ENCODE measurements at places on chromosomes 3 and 15.

DNA sequence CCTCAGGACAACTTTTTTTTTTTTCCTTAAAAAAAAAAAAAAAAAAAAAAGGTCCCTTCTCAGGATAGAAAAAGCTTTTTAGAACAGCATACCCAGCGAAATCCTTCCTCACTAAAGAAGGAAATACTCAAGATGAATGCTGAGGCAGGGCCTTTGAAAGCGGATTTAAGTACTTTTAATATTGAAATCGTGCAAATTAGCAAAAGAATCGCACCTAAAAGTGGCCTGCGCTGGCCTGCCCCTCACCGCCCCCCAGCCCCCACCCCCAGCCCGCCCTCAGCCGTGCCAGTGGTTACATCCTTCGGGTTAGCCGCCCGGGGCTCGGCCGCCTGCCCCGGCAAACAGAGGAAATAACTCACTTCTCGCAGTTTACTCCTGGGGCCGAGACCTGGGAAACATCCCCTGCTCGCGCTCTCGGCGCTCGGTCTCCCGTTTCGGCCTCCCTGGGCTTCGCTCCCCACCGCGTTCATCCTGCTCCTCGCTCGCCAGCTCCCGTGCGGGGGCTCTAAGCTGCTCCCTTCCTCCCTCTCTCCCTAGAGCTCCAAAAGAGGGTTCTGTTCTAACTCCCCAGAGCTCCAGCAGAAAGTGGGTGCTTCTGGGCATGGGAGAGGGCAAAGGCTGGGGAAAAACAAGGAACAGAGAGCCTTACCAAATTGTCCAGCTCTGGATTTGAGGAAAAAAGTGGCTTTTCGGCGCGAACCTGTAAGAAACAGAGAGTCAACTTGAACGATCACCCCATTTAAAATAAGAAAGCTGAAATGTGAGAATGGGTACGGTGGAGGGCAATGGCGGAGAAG is 5.2 kb downstream of the MEIS2 start:
- DNase-seq: no peak

GRCh38 chr15:72847033-72847432 is 63.5 kb upstream of the ADPGK start:
- DNase-seq: no peak

DNA sequence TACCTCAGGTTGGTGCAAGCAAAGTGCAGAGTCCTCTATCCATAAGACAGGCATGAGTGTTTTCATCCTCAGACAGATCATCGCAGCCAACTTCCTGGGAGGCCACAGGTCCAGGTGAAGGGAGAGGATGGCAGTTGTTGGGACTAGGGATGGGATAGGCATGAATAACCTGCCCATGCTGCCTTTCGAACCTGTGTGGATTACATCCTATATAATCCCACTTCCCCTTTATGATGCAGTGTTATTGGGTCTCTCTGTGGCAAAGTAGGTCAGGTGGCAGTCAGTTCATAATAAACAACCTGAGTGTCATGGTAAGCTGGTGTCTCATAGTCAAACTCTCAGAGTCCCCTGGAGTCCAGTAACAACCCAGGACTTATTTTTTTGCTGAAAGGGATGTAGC is 40.4 kb downstream of the CCR3 start:
- no peak for DNase-seq

- no peak for DNase-seq
These were observed 901 bp downstream of the ALS2CL start for GRCh38 chr3:46692566-46692990.

DNA sequence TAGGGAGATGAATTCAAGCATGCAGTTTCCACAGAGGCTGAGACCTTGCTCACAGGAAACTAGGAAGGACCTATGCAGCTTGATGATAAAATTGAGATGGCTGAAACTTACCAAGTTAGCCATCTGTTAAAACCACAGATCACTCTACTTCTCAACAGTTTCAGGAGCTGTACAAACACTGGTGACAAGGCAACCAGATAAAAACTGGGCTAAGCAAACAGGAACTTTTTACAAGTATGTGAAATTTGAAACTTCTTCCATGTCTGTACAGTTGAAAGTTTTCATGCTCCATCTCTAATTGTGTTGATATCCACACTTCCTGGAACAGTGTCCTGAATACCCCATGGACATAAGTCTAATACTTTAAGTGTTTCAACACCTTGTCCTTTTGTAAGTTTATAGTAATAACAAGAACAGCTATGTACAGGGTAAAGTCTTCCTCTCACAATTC is 78.2 kb downstream of the FAIM start:
- DNase-seq: no peak

GRCh38 chr3:38478901-38479300 is 17.2 kb upstream of the EXOG start:
- DNase-seq: no peak
